Stimulated activated CD4-positive, alpha-beta T cell treated with anti-CD3 and anti-CD28 coated beads, Interleukin-2, amount 100 ng/mL, for 24 hours (primary cell): ENCODE measurements at places on chromosomes 2 and 18.
A peak's percentile ranks its signal among the peaks of the same experiment; 100 is the strongest.

DNA sequence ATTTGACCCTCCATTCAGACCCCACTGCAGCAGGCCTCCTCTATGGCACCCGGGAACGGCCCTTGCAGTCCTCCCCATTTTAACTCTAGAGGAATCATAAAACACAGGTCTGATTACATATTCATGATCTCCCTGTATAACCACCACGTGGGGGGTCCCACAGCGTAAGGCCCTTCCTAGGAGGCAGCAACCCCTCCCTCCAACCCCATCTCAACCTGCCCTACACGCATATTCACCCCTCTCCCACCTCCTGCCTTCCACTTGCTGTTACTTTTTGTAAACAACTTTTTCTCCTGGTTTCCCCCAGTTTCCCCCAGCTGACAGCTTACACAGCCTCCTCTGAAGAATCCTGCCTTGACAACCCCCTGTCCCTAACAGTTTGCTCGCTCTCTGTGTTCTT lies 85.1 kb upstream of the FOXI3 start:
- DNase-seq = no peak

DNA sequence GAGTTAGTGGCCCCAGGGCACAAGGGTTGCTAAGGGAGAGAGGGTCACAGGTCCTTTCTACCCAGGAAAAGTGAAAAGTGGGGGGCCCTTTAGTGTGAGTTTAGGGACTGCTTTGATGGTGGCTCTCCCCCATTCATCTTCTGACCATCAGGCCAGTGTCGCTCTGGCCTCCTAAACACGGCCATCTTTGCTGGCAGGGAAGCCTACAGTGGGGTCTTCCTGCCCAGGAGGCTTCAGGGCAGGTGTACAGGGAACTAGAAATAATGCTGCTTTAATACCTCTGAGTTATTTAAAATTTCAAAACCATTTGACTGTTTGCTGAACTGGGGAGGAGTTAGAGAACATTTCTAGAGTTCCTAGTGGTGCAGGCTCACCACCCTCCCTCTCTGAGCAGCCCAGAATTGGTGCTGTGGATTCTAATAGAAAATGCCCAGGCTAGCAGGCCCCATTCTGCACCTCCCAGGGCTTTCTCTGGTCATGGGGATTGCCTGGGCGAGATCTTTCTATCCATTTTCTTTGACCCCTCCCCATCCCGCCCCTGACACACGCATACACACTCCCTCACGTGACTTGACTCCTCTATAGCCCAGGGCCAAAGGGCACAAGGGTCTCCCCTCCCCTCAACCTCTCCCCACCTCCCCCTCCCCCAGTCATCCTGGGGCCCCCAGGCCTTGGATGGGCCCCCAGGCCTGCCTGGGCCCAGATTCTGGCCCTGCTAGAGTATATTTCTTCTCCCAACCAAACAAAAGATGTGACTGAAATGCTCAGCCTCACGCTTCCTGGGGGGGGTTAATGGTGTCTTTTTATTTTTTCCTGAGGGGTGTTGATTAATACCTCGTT lies 3.1 kb downstream of the PKDCC start:
- DNase-seq = no peak

DNA sequence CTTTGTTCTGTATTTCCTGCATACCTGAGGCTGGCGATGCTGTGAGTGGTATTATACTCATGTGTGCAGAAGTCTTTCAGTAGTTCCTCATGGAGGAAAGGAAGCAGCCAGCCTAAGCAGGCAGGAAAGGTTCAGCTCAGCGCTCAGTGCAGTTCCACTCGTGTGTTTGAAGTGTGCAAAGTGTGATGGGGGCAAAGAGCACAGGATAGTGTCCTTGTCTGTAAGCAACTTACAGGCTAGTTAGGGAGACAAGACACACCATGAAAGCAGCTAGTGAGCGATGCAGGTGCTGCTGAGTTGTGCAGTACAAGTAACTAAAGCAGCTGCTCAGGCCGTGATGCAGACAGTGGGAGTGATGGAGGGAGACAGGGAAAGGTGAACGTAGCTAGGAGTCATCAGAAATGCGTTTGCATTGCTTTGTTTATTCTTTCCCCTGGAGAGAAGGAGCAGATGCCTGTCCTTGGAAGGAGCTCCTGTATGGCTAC lies 146.2 kb downstream of the LDLRAD4 start:
- no peak for DNase-seq

GRCh38 chr2:73069855-73070642 lies 1.5 kb downstream of the SFXN5 start:
- peak; percentile 27 for DNase-seq

DNA sequence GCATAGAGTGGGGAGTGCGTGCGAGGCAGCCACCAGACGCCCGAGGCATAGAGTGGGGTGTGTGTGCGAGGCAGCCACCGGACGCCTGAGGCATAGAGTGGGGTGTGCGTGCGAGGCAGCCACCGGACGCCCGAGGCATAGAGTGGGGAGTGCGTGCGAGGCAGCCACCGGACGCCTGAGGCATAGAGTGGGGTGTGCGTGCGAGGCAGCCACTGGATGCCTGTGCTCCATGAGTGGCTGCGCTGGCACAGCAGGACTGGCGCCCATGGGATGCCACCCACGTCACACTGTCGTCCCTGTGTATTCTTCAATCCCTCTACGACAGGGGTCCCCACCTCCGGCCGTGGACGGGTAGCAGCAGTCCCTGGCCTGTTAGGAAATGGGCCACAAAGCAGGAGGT lies 221.9 kb downstream of the HDAC4 start:
- no peak for DNase-seq

DNA sequence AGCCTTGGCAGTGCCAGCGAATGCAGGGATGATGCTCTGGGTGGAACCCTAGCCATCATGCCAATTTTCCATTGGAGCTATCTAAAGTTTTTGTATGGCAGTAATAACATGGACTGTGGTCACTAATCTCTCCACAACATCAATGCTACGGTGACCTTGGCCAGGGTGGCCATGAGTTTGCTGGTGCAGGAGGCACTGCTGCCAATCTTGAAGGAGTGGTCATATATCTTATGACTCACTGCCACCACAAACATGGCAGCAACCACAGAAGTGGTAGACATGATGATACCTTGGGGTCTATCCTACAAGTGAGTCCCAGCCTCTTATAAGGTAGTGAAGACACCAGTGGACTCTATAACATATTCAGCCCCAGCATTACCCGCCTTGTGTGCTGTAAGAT lies 104.6 kb downstream of the EVA1A start:
- DNase-seq = no peak

DNA sequence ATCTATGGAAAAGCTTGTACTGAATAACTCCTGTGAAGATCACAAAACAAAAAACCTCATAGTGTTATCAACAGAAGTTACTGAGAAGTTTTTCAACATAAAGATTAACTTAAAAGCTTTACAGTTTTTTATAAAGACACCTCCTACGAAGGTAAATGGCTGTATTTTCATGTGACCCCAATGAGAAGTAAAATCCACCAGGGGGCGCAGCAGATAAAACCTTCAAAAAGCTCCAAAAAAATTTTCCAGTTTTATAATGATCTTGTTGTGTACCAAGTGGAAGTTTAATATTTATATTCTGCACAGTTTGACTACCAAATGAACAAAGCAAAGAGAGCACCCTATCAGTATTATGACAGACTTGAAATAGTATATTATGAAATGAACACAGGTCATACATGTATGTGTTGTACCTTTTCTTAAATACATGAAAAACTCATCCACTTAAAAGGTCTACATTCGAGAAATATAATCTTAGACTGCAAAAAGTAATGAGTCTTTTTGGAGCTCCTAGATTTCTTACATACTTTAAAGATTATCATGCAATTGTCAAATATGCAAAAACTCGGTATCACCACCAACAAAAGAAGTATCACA lies 38.5 kb downstream of the PNO1 start:
- peak; percentile 16 for DNase-seq

DNA sequence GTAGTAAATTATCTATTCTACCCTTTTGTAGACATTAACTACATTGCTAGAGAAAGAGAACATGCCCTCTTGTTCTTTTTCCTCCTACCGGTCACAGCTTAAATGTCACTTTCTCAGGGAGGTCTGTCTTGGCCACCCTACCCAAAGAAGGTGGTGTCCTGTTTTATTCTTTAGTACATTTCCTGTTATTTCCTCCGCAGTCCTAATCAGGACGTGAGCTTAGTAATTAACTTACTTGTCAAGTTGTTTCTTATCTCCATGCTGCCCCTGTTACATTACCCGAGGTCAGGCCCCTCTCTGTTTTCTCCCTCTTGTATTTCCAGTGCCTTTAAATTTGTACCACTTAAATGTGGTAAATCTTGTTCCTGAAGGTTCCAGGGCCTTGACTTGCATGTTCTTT lies 73.7 kb upstream of the RMDN2 start:
- no peak for DNase-seq

- no peak for DNase-seq
These were observed 60.9 kb downstream of the STK39 start for GRCh38 chr2:168186452-168186851.

GRCh38 chr18:48064978-48065600 lies 134.6 kb upstream of the SMAD2 start:
- DNase-seq = no peak

GRCh38 chr18:24013051-24013450 lies 1.5 kb upstream of the TTC39C start:
- DNase-seq = no peak

GRCh38 chr2:73970850-73971471 lies 13.7 kb upstream of the TET3 start:
- DNase-seq = peak; percentile 36

- DNase-seq = no peak
These were observed 38.3 kb downstream of the MRPL44 start for GRCh38 chr2:223995569-223995968.

DNA sequence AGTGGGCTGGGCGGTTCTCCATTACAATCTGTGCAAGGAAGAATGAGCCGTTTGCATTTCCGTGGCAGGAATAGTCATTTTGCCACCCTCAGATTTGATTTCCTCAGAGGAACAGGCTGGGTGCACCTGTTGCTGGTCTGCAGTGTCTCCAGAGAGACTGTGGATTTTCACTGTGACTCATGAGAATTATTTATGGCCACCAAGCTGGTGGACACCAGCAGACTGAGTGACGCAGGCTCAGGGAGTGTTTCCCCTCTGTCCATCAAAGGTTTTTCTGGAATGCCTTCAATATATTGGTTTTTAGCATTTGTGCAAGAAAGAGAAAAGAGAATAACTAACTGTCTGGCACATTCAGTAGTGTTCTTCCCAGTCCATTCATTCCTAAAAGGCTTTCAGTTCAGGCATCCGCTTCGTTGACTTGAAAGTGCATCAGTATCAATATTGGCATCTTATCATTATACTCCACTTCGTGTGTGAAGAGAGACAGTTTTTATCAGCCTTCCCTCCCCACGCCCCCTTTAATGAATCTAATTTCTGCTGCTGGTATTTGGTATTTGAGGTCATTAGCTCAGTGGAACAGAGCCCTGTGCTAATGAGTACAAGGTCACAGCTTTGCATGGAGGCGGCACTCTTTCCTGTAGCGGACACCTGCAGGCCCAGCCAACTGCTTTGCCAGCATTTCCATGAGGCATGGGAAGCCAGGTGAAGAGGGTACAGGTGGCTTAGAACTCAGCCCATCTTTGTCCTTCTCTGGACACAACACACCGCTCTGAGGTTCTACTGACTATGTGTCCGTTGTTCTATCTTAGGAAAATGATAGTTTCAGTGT lies 39.9 kb downstream of the PRKCE start:
- no peak for DNase-seq

DNA sequence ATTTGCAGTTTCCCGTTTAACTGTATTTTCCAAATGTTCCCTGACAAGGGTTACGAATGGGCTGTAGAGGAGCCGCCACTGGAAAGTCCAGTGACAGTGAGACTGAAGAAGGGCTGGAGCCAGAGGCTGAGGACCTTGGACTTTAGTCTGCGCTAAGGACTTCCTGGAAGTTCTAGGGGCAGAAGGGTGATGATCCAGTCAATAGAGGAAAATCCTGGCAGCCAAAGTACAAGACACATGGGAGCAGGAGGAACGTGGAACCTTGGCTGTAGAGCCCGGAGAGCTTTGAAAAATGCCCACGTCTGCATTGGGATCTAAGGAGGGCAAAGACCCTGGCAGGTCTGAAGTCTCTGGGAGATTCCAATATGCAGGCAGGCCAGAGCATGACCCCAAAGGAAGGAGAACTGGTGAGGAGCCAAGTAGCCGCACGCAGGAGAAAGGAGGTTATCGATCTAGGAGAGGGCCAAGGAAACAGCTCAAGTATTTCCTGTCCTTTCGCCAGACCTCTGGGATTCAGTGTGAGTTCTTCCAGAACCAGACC lies 28.5 kb downstream of the MBP start:
- DNase-seq = no peak
